ENCODE measurements at places on chromosomes 2 and 18. TPM values are rescaled to one million over a fixed set of nuclear protein-coding genes. Genes with fewer than 3 reads are reported as not detected.

ABCG8 gene
- total RNA-seq, result 0.11 TPM

LIMS3 gene
- total RNA-seq, result 4.1 TPM

MDH1B gene
- total RNA-seq, result 0.54 TPM

HOXD4 gene
- not detected for total RNA-seq

CCDC85A gene
- total RNA-seq, result 4.3 TPM

Measured in Right ventricle myocardium superior (tissue), 1 donor.